ENCODE measurements at places on chromosomes 7 and 10. TPM values are rescaled to one million over a fixed set of nuclear protein-coding genes. Genes with fewer than 3 reads are reported as not detected.

DNA sequence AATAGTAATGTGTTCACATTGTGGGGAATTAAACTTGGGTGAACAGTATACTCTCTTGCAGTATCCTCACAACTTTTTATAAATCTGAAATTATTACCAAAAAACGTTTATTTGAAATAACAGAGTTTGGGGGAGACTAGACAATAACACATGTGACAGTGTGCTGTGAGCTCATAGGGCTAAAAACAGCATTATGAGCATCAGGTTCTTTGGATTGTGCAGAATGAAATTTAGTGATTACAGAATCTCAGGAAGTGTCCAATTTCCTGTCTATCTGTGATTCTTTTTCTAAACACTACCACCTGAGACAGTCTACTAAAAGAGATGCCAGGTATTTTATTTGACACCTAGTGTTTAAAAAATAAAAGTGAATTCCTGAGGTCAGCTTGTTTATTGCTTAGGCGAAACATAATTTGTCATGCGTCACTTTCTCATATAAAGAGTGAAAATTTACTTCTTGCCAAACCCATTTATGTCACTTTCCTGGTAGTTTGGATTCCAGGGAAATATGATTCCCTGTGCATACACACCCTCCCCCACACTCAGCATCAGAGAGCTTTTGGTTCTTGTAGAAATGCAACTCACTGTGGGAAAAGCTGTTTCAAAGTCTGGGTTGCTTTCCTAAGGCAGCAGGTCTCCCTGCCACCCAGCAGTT, 71.2 kb downstream of the AOAH start:
- DNase-seq, result no peak

DNA sequence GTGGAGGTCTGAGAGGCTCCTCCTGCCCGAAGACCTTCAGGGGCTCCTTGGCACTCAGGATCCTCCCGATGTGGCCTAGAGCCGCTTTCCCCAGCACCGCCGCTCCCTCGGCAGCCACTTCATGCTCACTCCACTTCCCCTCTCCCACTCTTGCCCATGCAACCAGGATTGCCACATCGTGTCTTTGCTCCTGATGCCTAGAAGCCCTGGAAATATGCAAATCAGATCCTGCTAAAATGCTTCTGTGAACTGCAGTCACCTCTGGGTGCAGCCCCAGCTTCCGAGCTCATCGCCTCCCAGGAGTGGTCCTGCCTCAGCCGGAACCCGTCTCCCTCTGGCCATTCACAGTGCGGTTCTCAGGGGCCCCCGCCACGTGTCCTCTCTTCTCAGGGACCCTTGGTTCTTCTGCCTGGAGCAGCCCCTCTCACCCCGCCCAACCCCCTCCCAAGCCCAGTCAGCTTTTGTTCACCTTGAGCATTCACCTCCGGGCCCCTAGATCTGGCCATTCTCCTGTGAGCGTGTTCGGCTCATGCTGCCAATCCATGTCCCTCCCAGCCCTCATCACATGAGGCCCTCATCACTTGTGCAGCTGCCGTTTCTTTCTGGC, 175.5 kb downstream of the ADARB2 start:
- DNase-seq, result no peak

GRCh38 chr10:71743089-71743838, 23.7 kb upstream of the C10orf105 start:
- no peak for DNase-seq

Gene MRC1
- total RNA-seq, result 0.07 TPM

Gene PAX4
- total RNA-seq, result not detected

Gene FAM25G
- total RNA-seq, result not detected

Gene ACTL6B
- not detected for total RNA-seq

Gene SDK1
- not detected for total RNA-seq
